Activated T-cell treated with anti-CD3 and anti-CD28 coated beads, Interleukin-2, amount 50 U/mL, for 72 hours (primary cell): ENCODE measurements at places on chromosomes 16 and 17. TPM values are rescaled to one million over a fixed set of nuclear protein-coding genes. Genes with fewer than 3 reads are reported as not detected.

The POLR2C gene
- total RNA-seq: 67.5 TPM

The NOS2 gene
- total RNA-seq: 0.05 TPM

The MYH2 gene
- total RNA-seq: not detected

The PPM1E gene
- 0.12 TPM for total RNA-seq

The CCT6B gene
- 2.8 TPM for total RNA-seq

The ITGB3 gene
- total RNA-seq: not detected

The HOXB1 gene
- not detected for total RNA-seq

The TNFRSF13B gene
- not detected for total RNA-seq

The PSKH1 gene
- 16.2 TPM for total RNA-seq

The FAM171A2 gene
- total RNA-seq: 0.14 TPM

The C1QTNF8 gene
- not detected for total RNA-seq

The EFCAB5 gene
- 1.7 TPM for total RNA-seq

The SPN gene
- 77.4 TPM for total RNA-seq
